ENCODE measurements at places on chromosomes 2 and 18. TPM values are rescaled to one million over a fixed set of nuclear protein-coding genes. Genes with fewer than 3 reads are reported as not detected.

GRCh38 chr2:147468349-147468748 lies 376.5 kb upstream of the ACVR2A start:
- no peak for ATAC-seq

DNA sequence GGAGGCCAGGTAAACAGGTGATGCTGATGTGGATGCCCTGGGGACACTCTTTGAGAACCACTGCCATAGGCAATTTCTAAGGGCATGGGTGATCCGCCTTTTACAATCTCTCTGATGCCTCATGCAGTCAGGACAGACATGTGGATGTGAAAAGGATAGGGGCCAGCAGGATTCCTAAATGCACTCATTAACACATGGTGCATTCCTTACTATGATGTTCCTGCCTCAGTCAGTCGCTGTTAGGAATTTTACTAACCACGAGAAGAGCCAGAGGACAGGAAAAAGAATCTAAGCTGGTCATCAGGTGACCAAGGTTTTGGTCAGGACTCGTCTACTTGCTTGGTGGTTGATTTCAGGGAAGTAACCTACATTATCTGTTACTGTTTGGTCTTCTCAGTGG lies 191.0 kb downstream of the ARL4C start:
- no peak for ATAC-seq

GRCh38 chr18:42094875-42095274 lies 139.8 kb downstream of the PIK3C3 start:
- ATAC-seq = no peak

CDH20 gene
- total RNA-seq = 5.4 TPM

DNAJC5G gene
- not detected for total RNA-seq

- no peak for ATAC-seq
These were observed 19.5 kb upstream of the ERCC3 start for GRCh38 chr2:127313406-127313805.

DNA sequence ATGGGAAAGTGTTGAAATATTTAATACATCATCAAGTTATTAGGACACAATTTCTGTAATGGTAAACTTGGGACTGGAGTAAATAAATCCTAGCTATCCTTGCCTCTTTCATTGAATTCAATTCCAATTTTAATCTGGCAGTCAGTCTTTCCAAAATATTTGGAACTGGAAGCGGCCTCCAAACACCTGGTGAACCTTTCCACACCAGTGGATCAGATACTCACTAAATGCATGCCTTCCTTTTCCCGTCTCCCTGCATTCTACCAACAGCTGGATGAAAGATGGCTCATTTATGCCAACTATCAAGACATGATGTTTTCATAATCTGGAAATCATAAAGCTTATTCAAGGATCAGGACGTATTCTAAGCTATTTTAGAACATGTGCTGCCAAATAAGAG lies 488.2 kb upstream of the SPHKAP start:
- no peak for ATAC-seq

MEP1B gene
- total RNA-seq = 0.16 TPM

DNA sequence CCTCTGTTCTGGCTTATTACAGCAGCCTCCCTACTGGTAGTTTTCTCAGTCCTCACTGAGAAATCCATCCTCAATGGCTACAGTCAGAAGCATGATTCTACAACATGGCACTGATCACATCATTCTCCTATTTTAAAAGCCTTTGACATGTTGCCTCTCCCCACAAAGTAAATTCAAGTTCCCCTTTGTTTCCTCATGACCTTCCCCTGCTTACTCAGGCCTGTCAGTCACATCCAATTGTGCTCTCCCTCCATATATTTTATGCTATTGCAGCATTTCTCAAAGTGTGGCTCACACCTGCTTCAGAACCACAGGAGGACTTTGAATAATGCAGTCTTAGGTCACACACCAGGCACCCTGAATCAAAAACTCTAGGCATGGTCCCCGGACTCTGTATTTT lies 124.6 kb downstream of the SPOPL start:
- no peak for ATAC-seq

GRCh38 chr2:37230581-37230980 lies 815 bp downstream of the CEBPZ start:
- no peak for ATAC-seq

GRCh38 chr18:41459656-41460055 lies 495.4 kb upstream of the PIK3C3 start:
- no peak for ATAC-seq

DNA sequence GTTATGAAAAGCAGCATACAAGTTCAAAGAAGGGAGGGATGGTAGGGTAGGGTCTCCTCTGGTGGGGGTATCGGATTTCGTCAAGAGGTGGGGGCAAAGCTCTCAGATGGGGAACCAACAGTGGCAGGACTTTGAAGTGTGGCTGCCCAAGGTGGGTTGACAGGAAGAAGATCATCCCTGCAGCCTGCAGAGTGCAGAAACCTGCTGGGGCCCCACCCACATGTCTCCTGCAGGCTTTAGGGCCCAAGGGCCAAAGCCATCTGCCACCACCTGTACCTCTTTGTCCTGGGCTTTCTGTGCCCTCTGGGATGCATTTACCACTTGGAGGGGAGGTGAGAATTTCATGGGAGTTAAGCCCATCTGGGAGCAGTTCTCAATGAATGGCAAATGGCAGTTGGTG lies 42.7 kb downstream of the KCNF1 start:
- ATAC-seq = no peak

DNA sequence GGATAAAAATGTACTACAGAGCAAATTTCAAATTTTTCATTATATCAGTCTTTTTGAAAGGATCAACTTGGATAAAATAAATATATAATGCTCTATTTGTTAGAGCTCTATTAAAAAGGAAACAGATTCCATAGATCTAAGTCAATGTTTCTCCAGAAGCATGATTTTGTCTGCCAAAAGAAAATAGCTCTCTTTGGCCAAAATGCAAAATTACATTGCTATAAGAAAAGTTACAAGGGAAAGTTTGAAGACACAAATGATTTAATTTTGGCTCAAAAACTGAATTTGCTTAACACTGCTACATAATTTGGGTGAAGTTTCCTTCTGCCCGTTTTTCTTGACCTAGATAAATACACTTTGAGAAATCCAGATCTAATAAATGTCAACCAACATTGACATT lies 15.7 kb downstream of the C2orf69 start:
- ATAC-seq = no peak

- ATAC-seq = no peak
These were observed 105.6 kb upstream of the NDUFV2 start for GRCh38 chr18:8996771-8997432.

- ATAC-seq = no peak
These were observed 409.0 kb downstream of the XIRP2 start for GRCh38 chr2:167297292-167297691.

DNA sequence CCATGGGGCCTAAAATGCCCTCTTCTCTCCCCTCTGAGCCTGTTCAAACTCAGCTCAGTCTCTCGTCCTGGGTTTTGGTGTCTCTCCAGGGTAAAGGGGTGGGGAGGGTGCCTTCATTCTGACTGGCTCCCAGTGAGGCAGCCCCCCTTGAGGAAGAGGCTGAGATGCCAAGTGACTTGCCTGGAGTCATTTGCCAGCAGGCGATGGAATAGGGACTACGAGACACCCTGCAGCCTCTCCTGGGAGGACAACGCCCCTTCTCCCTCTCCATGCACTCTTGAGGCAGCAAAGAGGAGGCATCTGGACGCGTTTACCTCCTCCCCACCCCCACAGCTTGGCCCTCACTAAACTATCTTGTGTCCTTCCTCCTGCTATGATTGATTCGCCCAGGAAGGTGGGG lies 760 bp upstream of the STON1 start:
- no peak for ATAC-seq

AKAIN1 gene
- not detected for total RNA-seq

- peak; percentile 16 for ATAC-seq
These were observed 3.7 kb upstream of the TUBA4B start for GRCh38 chr2:219249203-219249980.

DNA sequence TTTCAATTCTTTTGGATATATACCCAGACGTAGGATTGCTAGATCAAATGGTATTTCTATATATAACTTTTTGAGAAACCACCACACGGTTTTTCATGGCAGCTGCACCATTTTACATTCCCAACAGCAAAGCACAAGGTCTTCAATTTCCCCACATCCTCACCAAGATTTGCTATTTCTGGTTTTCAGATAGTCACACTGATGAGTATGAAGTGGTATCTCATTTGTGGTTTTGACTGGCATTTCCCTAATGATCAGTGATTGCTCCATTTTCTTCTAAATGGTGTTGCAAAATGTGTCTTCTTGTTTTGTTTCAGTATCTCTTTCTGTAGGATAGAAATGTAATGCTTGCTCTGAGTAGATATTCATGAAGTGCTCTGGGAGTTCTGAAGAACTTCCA lies 52.0 kb downstream of the ANKRD44 start:
- no peak for ATAC-seq

DNA sequence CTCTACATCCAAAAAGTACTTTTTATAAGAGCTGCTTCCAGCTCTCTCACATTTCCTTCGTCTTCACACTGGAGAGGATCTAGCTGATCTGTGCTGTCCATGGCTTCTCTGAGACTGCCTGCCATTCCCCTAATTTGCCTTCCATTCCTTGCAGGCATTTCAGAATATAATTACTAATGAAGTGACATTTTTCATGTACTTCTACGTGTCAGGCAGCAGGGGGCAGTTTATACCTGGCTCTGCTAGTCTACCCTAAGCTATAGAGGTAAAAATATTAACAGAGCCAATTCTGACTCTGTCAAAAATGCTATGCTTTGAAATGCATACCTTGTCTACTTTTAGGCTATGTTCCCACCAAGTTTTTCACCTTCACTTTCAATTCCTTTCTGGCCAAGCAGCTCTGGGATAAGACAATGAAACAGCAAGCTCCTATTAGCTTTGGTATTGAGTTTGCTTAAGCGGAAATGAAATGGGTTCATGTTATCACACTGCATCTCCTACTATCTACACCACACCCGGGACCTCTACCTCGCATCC lies 81.9 kb downstream of the MEP1B start:
- peak; percentile 84 for ATAC-seq

DNA sequence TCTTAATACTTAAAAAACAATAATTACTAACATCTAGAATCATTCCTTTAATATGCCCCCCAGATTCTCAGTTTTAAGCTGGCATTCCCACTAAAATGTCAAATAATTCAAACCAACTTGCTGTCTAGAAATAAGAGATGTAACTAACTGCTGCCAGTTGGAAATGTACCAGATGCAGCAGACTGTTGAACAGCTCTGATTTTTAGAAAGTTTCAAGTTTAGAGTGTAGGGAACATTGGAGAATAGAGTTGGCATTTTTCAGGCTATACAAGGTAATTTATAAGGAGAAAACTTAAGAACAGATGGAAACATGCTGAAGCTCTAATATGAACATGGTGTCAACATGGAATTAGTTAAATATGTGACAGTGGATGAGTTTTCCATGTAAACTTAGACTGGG lies 101.4 kb downstream of the PTRHD1 start:
- ATAC-seq = no peak

GAREM2 gene
- total RNA-seq = 6.0 TPM

SYT4 gene
- 0.31 TPM for total RNA-seq

GRCh38 chr2:64939332-64939917 lies 49.8 kb upstream of the SLC1A4 start:
- no peak for ATAC-seq

- peak; percentile 99 for ATAC-seq
These were observed at the start of gene CFAP53 for GRCh38 chr18:50266248-50266704. CFAP53 (minus strand) TSS chr18:50266495; CDS start chr18:50266404, 91 bp downstream.

- ATAC-seq = no peak
These were observed 291.4 kb upstream of the NRP2 start for GRCh38 chr2:205390866-205391265.

GRCh38 chr18:5417342-5417741 lies 121.8 kb upstream of the ZBTB14 start:
- no peak for ATAC-seq

- no peak for ATAC-seq
These were observed 23.8 kb upstream of the EFHD1 start for GRCh38 chr2:232609607-232610006.

DNA sequence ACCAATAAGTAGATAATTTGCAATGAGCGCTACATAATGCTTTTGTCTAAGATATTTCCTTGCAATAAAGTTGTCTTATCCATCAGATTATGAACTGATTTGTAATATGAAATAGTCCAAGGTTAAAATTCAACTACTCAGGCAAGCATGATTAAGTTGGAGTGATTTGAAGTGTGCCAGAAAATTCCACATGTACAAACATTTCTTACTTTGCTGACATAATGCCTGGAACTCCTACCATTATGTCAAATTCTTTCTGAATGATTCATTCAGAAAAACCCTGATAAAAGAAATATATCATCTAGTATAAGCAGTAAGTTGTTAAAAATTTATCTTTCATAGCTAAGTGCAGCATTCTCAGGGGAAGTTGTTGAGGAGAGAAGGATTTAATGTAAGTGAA lies 87.3 kb downstream of the CBLN2 start:
- ATAC-seq = no peak

GRCh38 chr2:38438883-38439612 lies 62.0 kb upstream of the ATL2 start:
- no peak for ATAC-seq

SPP2 gene
- total RNA-seq = 0.53 TPM

- ATAC-seq = no peak
These were observed 84.3 kb downstream of the TFCP2L1 start for GRCh38 chr2:121200419-121201315.

GRCh38 chr2:216165711-216166110 lies 56.6 kb downstream of the XRCC5 start:
- no peak for ATAC-seq

PLA2R1 gene
- 5.0 TPM for total RNA-seq

DNA sequence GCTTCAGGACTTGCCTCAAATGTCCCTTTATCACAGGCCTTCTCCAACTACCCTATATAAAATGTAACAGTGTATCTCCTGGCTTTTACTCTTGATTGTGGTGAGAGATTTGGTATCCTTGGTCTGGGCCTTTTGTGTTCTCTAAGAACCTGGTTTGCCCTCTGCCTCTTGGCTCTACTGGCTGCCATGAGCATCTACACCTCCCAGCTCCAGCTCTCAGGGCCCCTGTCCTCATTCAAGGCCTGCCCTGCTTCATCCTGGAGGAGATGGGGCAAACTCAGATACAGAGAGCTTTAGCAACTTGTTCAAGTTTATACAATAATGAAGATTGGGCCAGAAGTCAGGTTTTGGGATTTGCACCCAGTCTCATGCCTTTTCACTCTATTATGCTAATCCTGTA lies 45.0 kb downstream of the QPCT start:
- no peak for ATAC-seq

DNA sequence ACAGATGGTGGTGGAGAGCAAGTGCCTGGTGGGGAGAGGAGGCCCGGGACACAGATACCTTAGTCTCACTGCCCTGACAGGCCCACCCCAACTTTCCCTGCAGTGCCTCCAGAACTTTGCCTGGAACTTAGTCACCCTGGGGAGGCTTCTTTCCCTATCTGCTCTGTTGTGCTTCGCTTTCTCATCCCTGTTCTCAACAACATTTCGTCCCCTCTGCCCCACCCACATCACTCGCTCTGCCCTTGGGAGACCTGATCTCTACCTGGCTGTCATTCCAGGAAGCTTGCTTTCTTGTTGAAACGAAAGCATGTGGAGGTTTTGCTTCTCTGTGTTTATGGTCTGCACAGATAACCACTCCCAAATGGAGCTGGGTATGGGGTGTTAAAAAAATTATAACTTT lies 93.8 kb downstream of the PRKCE start:
- no peak for ATAC-seq

GALNT13 gene
- total RNA-seq = 17.0 TPM

GRCh38 chr2:172040311-172040710 lies 40.6 kb downstream of the METAP1D start:
- ATAC-seq = no peak

GRCh38 chr2:102037681-102038080 lies 45.9 kb downstream of the IL1R2 start:
- no peak for ATAC-seq

- ATAC-seq = no peak
These were observed 5.1 kb downstream of the SERPINB8 start for GRCh38 chr18:63974991-63975390.

SATB2 gene
- total RNA-seq = 3.9 TPM

- peak; percentile 51 for ATAC-seq
These were observed 283.9 kb downstream of the ALPK2 start for GRCh38 chr18:58344861-58345463.

All from motor neuron (in vitro differentiated cells).